ENCODE measurements at places on chromosomes 12 and 14.
A peak's percentile ranks its signal among the peaks of the same experiment; 100 is the strongest.

GRCh38 chr12:94263905-94264561, 115.7 kb downstream of the PLXNC1 start:
- DNase-seq, result no peak
- H3K4me3 ChIP-seq, result no peak overlapping the region
- H3K27ac ChIP-seq, result no peak overlapping the region

DNA sequence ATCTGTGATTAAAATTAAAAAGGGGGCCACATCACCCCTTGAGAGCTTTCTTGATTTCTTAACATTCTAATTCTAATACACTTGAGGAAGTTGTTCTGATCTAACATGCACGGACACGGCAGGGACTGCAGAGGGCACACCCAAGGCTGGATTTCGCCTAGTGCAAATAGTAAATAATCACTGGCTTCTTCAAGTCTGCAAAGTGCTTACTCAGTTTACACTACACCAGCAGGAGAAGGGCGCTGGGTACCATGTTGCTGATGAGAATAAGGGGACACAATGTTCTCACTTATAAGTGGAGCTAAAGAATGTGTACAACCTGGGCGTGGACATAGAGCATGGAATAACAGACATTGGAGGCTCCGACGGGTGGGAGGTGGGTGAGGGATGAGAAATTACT, 34.2 kb downstream of the TBX5 start:
- no peaks in the 10 kb centered on the region for H3K27me3 ChIP-seq
- H3K4me1 ChIP-seq, result no peaks in the 10 kb centered on the region
- no peaks in the 10 kb centered on the region for H3K36me3 ChIP-seq
- DNase-seq, result no peak
- H3K4me3 ChIP-seq, result no peak overlapping the region
- no peak overlapping the region for H3K27ac ChIP-seq

GRCh38 chr12:65125975-65126374, 4.9 kb upstream of the WIF1 start:
- H3K4me1 ChIP-seq, result no peaks in the 10 kb centered on the region
- H3K36me3 ChIP-seq, result no peaks in the 10 kb centered on the region
- H3K27me3 ChIP-seq, result peaks cover 7% of the 10 kb centered on the region

- no peak overlapping the region for H3K27ac ChIP-seq
- H3K27me3 ChIP-seq, result no peaks in the 10 kb centered on the region
- DNase-seq, result no peak
- H3K36me3 ChIP-seq, result no peaks in the 10 kb centered on the region
- H3K4me1 ChIP-seq, result no peaks in the 10 kb centered on the region
- no peak overlapping the region for H3K4me3 ChIP-seq
These were observed 173.9 kb downstream of the TTC7B start for GRCh38 chr14:90642244-90642717.

- DNase-seq, result no peak
- H3K4me3 ChIP-seq, result no peak overlapping the region
- no peaks in the 10 kb centered on the region for H3K36me3 ChIP-seq
- no peak overlapping the region for H3K27ac ChIP-seq
These were observed 3.8 kb downstream of the POMT2 start for GRCh38 chr14:77316872-77317301.

DNA sequence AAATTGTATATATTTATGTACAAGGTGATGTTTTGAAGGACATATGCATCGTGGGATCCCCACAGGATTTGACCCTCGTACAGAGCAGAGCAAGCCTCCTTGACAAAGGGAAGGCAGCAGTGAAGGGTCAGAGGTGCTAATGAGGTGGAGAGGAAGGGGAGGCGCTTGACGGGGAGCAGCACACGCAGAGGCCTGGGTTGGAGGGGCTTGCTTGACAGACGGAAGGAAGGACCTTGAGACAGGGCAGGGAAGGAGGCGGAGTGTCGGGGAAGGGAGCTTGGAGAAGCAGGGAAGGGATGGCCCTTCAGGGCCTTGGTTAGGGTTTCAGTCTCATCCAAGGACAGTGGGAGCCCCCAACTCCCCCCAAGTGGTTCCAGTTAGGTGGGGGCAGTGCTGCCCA, 52.6 kb downstream of the ZNF664 start:
- H3K4me1 ChIP-seq, result no peaks in the 10 kb centered on the region
- H3K4me3 ChIP-seq, result no peak overlapping the region
- H3K27ac ChIP-seq, result no peak overlapping the region
- DNase-seq, result no peak

- no peak overlapping the region for H3K4me3 ChIP-seq
- no peak overlapping the region for H3K27ac ChIP-seq
- no peaks in the 10 kb centered on the region for H3K4me1 ChIP-seq
These were observed 58.8 kb downstream of the TECPR2 start for GRCh38 chr14:102421411-102422057.

GRCh38 chr12:112617153-112617505, 174.4 kb upstream of the RPH3A start:
- H3K4me3 ChIP-seq, result no peak overlapping the region
- H3K36me3 ChIP-seq, result no peaks in the 10 kb centered on the region
- H3K27ac ChIP-seq, result no peak overlapping the region
- H3K27me3 ChIP-seq, result no peaks in the 10 kb centered on the region

DNA sequence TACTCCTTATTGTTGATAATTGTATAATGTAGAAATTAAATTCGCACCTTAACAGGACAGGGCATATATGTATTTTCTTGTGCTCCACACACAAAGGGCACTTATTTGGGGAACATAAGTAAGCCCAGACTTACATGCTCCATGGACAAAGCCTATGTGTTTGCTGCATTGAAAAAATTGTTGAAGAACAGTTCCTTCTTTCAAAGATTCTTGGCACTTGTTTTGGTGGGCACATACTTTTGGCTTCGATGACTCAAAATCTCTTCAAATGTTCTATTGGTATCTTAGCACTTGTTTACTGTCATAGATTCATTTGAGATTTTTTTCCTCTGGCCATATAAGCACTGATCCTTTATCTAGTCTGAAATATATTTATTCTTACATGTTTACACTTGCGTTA, 1.4 kb upstream of the MAP4K5 start:
- no peak overlapping the region for H3K4me3 ChIP-seq
- no peak overlapping the region for H3K27ac ChIP-seq
- H3K36me3 ChIP-seq, result no peaks in the 10 kb centered on the region
- DNase-seq, result no peak
- H3K4me1 ChIP-seq, result peaks cover 35% of the 10 kb centered on the region

GRCh38 chr12:81520064-81520945, 238.8 kb downstream of the PPFIA2 start:
- no peaks in the 10 kb centered on the region for H3K4me1 ChIP-seq
- H3K36me3 ChIP-seq, result no peaks in the 10 kb centered on the region
- no peak overlapping the region for H3K27ac ChIP-seq
- H3K27me3 ChIP-seq, result no peaks in the 10 kb centered on the region
- no peak for DNase-seq
- H3K4me3 ChIP-seq, result no peak overlapping the region

- no peak overlapping the region for H3K4me3 ChIP-seq
- no peaks in the 10 kb centered on the region for H3K4me1 ChIP-seq
- H3K36me3 ChIP-seq, result peaks cover 12% of the 10 kb centered on the region
- no peak overlapping the region for H3K27ac ChIP-seq
- no peaks in the 10 kb centered on the region for H3K27me3 ChIP-seq
These were observed 229.5 kb downstream of the FOXN3 start for GRCh38 chr14:89187501-89187900.

- no peak overlapping the region for H3K4me3 ChIP-seq
- DNase-seq, result peak; percentile 30
- no peaks in the 10 kb centered on the region for H3K36me3 ChIP-seq
- no peaks in the 10 kb centered on the region for H3K4me1 ChIP-seq
These were observed 6.6 kb downstream of the MYH7 start for GRCh38 chr14:23428686-23429495.

GRCh38 chr12:106190581-106190980, 51.8 kb upstream of the NUAK1 start:
- no peak overlapping the region for H3K27ac ChIP-seq
- DNase-seq, result no peak
- H3K36me3 ChIP-seq, result no peaks in the 10 kb centered on the region
- peaks cover 5% of the 10 kb centered on the region for H3K27me3 ChIP-seq
- no peak overlapping the region for H3K4me3 ChIP-seq

- no peak overlapping the region for H3K27ac ChIP-seq
- H3K36me3 ChIP-seq, result no peaks in the 10 kb centered on the region
- DNase-seq, result no peak
- no peaks in the 10 kb centered on the region for H3K4me1 ChIP-seq
These were observed 1189.0 kb upstream of the FLRT2 start for GRCh38 chr14:84340938-84341337.

- H3K27me3 ChIP-seq, result no peaks in the 10 kb centered on the region
- peak; percentile 52 for DNase-seq
- no peaks in the 10 kb centered on the region for H3K36me3 ChIP-seq
- peak overlapping the region; percentile 97 for H3K27ac ChIP-seq
These were observed 1.1 kb downstream of the CCDC91 start for GRCh38 chr12:28191051-28192048.

DNA sequence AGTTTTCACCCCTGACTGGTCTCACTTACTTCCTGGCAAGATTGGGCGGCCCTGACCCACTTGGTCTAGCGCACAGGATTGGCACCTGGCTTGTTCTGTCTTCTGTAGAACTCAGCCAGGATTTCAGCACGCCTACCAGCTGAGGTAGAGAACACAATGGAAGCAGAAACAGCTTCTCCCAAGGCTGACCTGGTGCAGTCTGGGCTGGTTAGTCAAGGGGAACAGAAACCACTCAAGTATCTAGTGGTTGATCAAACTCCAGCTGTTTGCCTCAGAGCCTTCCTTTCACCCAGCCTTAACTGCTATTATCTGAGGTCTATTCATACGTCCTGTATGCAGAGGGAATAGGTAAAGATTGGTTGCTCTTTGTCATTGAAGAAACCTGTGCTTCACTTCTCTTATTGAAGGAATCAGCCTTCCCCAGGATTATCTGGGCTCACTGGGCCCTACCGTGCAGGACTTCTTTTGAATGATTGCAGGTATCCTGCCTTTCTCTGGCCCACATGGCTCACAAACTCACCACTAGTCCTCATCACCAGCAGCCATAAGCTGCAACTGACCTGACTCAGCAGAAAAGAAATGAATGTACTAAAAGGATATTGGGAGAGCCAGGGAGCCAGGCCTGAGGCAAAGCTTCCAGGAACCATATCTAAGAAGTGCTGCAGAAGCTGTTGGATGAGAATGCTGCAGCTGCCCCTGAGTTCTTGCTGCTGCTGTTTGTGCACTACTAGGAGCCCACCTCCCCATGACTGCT, 2.5 kb upstream of the PLEKHD1 start:
- H3K27me3 ChIP-seq, result peaks cover 4% of the 10 kb centered on the region
- H3K4me3 ChIP-seq, result no peak overlapping the region
- no peak for DNase-seq

GRCh38 chr12:63816031-63816430, 28.5 kb upstream of the SRGAP1 start:
- no peak overlapping the region for H3K4me3 ChIP-seq
- H3K36me3 ChIP-seq, result no peaks in the 10 kb centered on the region
- H3K27ac ChIP-seq, result no peak overlapping the region
- no peak for DNase-seq
- peaks cover 5% of the 10 kb centered on the region for H3K27me3 ChIP-seq
- H3K4me1 ChIP-seq, result peaks cover 11% of the 10 kb centered on the region

- peaks cover 7% of the 10 kb centered on the region for H3K36me3 ChIP-seq
- no peak overlapping the region for H3K4me3 ChIP-seq
- H3K27ac ChIP-seq, result no peak overlapping the region
- DNase-seq, result no peak
- H3K4me1 ChIP-seq, result no peaks in the 10 kb centered on the region
- no peaks in the 10 kb centered on the region for H3K27me3 ChIP-seq
These were observed 13.5 kb downstream of the ETFRF1 start for GRCh38 chr12:25208554-25208953.

- peak overlapping the region; percentile 79 for H3K27ac ChIP-seq
- H3K4me1 ChIP-seq, result peaks cover 50% of the 10 kb centered on the region
These were observed 697 bp upstream of the DNAJC14 start for GRCh38 chr12:55829967-55830600.

- H3K4me3 ChIP-seq, result no peak overlapping the region
- DNase-seq, result no peak
- no peaks in the 10 kb centered on the region for H3K4me1 ChIP-seq
- no peak overlapping the region for H3K27ac ChIP-seq
- H3K27me3 ChIP-seq, result no peaks in the 10 kb centered on the region
These were observed 156.5 kb upstream of the C14orf180 start for GRCh38 chr14:104422837-104423681.

DNA sequence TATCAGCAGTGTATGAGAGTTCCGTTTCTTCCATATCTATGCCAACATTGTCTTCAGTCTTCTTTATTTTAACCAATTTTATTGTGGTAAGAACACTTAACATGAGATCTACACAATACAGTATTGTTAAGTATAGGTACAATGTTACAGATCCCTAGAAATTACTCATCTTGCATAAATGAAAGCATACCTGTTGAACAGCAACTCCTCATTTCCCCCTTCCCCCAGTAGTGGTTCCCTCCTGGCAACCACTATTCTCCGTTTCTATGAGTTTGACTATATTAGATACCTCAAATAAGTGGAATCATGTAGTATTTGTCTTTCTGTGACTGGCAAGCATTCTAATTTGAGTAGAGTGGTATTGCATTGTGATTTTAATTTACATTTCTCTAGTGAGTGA, 150.5 kb downstream of the CRADD start:
- no peaks in the 10 kb centered on the region for H3K4me1 ChIP-seq
- H3K27ac ChIP-seq, result no peak overlapping the region
- H3K27me3 ChIP-seq, result no peaks in the 10 kb centered on the region
- H3K4me3 ChIP-seq, result no peak overlapping the region
- no peaks in the 10 kb centered on the region for H3K36me3 ChIP-seq

DNA sequence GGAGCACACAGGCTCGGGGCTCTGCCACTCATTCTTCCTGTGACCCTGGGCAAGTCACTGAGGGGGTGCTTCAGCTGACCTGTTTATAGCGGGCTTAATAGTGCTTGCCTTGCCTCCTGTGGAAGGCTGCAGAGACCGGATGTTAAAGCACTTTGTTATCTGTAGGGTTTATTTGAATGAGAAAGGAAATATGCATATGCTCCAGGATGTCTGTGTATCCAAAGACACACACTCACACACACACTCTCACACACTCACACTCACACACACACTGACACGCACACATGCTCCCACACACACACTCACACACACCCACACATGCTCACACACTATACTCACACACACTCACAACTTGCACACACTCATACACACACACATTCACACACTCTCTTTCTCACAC, 56.1 kb upstream of the DDX11 start:
- no peaks in the 10 kb centered on the region for H3K4me1 ChIP-seq
- H3K4me3 ChIP-seq, result no peak overlapping the region
- DNase-seq, result no peak
- H3K27ac ChIP-seq, result no peak overlapping the region

DNA sequence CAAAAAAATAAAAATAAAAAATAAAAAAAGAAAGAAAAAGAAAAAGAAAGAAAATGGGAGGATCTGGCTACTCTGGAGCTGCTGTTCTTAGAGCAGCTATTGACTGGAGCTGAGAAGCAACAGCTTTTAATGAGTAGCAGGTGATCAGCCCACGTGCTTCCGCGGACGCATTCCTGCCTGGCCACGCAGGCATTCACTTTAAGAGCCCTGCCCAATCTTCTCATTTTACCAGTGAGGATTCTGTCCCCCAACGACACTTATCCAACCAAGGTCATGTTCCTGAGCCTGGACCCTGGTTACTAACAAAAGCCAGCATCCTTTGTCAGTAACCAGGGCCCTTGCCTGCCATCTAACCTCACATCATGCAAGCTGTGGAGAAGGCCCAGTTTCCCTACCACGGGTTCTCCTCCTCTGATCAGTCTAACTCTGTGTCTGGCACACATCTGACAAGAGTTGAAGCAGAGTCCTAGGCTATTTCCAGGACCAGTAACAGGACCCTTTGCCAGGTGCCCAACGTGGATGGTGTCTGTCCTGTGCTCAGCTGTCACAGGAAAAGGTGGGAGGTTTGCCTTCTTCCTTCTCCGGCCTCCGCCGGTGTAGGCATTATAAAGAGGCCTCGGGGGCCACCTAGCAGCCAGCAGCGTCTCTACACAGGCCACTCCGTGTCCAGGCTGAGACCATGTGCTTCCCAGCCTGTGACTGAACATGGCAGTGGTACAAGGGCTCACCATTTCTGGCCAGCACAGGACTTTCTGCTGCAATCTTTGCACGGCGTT, 60.9 kb upstream of the GPATCH2L start:
- H3K27me3 ChIP-seq, result no peaks in the 10 kb centered on the region
- DNase-seq, result no peak
